ENCODE measurements at places on chromosomes 2 and 18.

GRCh38 chr18:66616523-66616983 is 12.7 kb upstream of the CDH19 start:
- no peak for DNase-seq

DNA sequence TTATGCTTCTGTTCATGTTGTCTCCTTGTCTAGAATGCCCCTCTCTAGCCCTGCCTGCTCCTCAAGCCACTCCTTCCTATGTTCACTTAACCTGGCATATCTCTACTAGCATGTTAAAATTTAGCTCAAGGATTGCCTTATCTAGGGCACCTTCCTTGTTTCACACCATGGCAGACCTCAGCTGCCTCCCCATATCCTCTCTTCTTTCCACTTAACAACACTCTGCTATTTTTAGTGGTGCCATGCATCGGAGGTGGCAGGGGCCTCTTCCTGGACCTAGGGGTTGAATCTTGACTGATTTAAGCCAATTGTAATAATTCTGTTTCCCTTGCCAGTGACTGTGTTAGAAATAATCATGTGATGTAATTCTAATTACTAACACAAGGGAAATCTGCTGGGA is 36.9 kb upstream of the FAM98A start:
- no peak for DNase-seq

DNA sequence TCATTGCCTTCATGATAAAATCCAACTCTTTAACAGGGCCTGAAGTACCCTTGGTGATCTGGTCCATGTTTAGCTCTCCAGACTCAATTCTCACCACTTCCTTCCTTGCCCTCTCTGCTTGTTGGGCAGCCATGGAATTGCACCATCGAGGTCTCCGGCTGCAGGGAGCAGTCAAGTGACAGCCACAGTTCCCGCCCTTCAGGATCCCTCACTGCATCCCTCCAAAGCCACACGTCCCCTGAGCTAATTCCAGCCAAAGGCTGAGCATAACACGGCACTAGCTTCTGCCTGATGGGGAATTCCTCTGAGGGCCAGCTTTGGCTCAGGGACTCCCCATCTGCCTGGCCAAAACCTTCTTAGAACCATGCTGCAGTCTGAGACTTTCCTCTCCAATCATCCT is 47.4 kb upstream of the SLC1A4 start:
- DNase-seq, result no peak

DNA sequence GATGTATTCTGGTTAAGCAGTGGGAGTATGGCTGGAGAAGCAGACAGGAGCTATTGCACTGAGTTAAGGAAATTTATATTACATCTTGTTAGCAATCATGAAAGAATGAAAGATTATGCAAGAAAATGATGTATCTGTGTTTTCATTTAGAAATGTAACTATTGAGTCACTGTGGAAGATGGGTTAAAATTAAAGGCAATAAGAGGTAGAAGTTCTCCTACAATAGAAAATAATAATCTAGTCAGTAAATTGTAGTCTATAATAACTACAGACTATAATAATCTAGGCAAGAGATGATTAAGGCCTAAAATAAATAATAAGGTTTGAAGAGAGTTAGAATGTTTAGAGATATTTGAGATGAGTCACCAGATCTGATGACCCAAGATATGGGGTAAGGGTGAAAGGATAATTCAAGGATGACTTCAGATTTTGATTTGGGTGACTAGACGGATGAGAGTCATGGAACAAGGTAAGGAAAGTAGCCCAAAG is 371.9 kb upstream of the KCNH7 start:
- DNase-seq, result no peak
